Stimulated activated CD8-positive, alpha-beta memory T cell treated with anti-CD3 and anti-CD28 coated beads, Interleukin-4, amount 100 ng/mL, for 1 hour (primary cell): ENCODE measurements at places on chromosomes 3 and 15.

- DNase-seq: no peak
These were observed 29.7 kb downstream of the MINDY4B start for GRCh38 chr3:150875548-150875947.

DNA sequence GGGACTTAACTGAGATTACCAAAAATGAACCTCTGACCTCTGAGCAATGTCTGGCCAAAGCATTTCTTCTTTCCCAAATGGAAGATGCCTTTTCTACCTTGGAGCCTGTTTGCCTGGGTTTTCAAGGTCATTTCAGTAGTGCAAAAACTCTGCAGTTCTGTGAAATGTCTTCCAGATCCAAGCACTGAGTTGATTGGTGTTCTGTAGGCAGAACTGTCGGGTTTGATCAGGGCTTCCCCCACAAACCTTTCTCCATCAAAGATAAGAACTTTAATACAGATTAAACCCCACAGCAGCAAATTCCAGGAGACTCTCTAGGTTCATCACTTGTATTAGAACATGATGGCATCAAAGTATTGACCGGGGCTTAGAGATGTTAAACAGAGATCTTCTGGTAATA, 192.7 kb upstream of the TOPAZ1 start:
- DNase-seq: no peak

GRCh38 chr15:39869254-39869653, 50.8 kb downstream of the GPR176 start:
- no peak for DNase-seq

- DNase-seq: no peak
These were observed 10.6 kb downstream of the TPM1 start for GRCh38 chr15:63052961-63053698.

GRCh38 chr3:128607710-128608048, 42.9 kb downstream of the RPN1 start:
- no peak for DNase-seq

DNA sequence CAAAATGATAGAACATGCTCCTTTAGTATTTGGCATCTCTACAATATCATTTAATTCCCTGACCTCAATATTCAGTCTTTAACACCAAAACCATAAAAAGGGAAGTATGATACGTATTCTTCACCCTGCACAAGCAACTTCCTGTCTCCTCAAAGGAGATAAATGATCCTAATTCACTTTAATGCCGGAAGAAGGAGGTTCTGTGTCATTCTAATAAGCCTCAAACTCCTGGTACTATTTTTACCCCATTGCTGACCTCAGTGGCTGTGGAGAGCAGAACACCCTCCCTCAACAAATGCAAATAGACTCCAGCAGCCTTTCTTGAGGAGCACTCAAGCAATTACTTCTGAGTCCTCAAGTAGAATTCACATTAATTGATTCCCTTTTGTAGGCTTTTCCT, 173.3 kb downstream of the TMEM108 start:
- no peak for DNase-seq

- no peak for DNase-seq
These were observed 25.1 kb upstream of the FSIP1 start for GRCh38 chr15:39807791-39808190.

- DNase-seq: peak; percentile 5
These were observed 632 bp downstream of the MTHFS start for GRCh38 chr15:79896131-79896633.

GRCh38 chr3:126441256-126441880, 34.3 kb downstream of the ZXDC start:
- DNase-seq: no peak

DNA sequence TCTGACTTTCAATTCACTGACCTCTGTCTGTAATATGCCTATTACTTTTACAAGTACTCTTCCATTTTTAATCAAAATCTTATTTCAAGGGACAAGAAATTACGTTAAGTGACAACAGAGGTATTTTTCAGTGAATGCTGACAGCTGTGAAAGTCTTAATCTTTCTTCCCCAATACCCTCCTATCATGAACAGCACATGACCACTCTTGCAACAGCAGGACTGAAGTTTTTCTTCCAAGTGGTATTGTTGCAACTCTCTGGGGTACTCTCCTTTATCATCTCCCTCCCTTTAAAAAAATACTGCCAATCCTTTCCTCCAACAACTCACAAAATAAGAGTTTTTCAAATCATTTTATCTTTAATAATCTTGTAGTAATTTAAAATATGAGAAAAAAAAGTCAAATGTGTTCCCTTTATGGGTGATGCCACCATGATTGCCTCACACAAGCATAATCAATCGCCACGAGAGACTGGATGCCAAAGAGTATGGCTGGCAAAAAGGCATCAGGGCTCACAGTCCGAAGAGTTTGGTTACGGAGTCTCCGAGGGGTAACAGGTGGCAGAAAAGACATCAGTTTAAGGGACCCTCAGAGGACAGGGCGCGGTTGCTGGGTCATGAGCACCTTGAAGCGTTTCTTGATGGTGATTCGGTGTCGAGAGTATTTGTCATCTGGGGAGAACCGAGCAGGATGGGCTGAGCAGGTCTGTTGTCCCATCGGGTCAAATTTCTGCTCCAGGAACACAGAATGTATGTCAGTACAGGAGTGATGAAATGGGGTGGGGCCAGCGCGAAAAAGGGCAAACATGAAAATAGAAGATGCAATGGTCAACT, 1.3 kb downstream of the NOP10 start:
- no peak for DNase-seq

DNA sequence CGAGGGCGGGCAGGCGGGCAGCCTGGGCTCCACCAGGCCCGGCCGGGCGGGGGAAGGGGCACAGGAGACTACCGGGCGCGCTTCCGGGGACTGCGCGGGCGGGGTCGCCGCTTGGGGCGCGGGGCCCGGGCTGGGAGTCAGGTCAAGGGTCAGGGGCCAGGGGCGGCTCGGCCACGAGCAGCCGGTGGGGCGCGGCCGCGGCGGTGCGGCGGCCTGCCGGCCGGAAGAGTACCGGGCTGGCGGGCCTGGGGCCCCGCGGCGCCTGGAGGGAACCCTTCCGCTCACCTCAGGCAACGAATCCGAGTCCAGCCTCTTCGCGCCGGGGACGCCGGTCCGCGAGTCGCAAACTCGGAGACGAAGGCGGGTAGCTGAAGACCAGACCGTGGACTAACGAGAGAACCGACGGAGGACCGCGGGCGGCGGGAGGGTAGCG, 225 bp downstream of the RHOA start:
- DNase-seq: peak; percentile 17

- DNase-seq: no peak
These were observed 74.2 kb upstream of the FBN1 start for GRCh38 chr15:48719668-48720067.

GRCh38 chr3:132695422-132695821, 26.8 kb downstream of the NPHP3 start:
- DNase-seq: no peak

DNA sequence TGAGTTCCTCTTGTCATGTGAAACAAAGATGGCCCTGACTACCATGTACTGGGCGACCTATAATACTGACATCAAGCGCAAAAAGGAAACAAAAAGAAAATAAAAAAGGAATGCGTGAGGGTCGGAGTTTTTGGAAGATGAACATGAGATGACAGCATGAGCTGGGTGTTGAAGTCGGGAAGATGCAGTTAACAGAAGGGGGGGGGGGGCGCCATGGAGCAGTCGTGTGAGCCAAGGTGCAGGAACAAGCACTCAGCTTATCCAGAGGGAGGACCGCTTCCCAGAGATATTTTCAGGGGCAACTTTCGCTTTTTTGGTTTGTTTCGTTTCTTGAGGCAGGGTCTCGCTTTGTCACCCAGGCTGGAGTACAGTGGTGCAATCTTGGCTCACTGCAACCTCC, 110.2 kb downstream of the RORA start:
- no peak for DNase-seq

- no peak for DNase-seq
These were observed 241.1 kb downstream of the ZNF621 start for GRCh38 chr3:40765884-40766283.

DNA sequence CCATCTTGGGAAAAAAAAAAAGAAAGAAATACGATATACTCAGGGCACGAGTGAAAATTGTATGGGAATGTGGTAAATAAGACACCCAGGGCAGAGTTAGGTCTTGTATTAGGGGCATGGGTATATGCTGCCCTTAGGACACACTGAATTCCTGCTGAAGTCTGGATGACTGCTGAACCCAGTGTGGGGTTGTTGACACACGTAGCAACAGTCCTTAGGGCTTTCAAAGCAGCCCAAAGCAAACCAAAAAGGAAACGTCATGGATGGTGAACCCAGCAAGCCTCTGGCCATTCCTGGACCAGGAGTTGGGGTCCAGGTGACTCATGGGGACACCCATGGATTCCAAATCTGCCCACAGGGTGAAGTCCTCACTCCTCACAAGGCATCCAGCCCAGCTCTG, 27.1 kb upstream of the SEMA3F start:
- no peak for DNase-seq

DNA sequence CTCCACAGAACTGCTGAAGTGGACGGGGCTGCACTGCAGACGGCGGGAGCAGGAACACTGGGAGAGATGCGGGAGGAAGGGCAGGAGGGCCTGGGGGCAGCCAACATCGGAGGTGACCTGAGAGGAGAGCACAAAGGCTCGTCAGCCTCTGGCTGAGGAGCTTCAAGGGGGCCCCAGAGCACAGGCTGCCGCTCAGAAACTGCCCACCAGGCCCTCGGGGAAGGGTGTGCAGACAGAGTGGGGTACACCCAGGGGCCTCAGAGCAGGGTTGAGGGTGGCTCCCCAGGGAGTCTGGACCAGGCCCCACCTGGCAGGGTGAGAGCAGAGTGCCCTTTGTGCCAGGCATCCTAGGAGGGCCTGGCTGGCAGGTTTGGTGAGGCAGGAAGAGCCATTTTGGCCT, 14.7 kb upstream of the RHO start:
- no peak for DNase-seq
